ENCODE measurements at places on chromosomes 1 and 21. TPM values are rescaled to one million over a fixed set of nuclear protein-coding genes. Genes with fewer than 3 reads are reported as not detected.
A peak's percentile ranks its signal among the peaks of the same experiment; 100 is the strongest.

- no peak for DNase-seq
Observed at GRCh38 chr21:45764792-45765191, 121.3 kb downstream of the PCBP3 start.

GRCh38 chr1:168603501-168604110 lies 27.2 kb downstream of the XCL1 start:
- peak; percentile 27 for DNase-seq

DNA sequence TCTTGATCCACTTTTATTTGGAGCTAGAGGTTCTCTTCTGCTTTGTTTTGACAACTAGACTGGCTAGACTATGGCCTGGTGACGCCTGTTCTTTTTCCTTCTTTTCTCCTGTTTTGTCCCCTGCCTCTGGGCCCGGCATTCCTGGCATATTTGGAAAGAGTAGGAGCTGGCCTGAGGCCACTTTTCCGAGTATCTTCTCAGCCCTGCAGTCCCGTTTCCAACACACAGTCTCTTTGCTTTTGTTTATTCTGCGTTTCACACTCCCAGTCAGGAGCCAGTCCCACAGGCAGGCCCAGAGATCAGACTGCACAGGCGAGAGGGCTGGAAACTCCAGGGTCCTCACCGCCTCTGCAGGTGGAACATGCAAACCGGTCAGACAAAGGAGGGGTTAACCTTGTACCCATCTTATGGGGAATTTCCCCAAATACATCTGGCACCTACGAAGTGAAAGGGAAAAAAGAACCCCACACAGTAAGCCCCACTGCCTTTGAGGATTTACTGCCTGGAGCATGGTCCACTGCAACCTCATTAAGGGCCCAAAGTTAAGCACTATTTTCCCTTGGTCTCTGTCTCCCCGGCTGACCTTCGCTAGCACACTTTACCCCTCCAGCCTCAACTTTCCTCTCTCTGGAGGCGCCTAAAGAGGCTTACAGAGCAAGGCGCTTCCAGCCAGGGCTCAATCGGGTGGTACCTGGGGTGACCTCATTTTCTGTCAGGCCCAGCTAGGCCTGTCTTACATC lies 141.1 kb downstream of the TOMM20 start:
- DNase-seq, result peak; percentile 99

DNA sequence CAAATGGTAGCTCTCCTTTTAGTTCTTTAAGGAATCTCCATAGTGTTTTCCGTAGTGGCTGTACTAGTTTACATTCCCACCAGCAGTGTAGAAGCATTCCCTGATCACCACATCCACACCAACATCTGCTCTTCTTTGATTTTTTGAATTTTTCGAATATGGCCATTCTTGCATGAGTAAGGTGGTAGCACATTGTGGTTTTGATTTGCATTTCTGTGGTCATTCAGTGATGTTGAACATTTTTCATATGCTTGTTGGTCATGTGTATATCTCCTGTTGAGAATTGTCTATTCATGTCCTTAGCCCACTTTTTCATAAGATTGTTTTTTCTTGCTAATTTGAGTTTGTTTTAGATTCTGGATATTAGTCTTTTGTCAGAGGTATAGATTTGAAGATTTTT lies 84.6 kb upstream of the B3GALT2 start:
- DNase-seq, result no peak

DNA sequence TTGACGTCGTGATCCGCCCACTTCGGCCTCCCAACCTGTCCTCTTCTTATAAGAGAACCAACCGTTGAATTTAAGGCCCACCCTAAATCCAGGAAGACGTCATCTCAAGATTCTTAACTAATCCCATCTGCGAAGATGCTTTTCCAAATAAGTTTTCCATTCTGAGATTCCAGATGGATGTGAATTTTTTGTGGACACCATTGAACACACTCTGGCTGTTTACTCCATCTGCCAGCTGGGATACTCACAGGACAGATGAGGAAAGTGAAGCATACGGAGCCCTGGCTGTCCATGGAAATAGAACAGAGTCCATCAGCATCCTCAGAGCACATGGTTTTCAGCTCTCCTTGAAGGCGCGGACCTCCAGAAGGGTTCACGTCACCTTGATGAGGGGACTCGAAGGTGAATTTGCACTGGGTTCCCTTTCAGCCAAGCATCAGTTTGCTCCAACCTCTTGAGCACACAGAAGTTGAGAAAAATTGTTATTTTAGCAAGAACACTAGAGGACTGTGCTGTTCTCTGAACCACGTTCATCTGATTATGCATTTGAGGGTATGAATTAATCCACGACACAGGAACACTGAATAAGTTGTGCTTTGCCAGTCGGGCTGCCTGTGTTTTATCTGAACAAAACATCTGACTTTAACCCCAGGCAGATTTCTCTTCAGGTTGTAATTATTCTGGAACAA lies 68.6 kb downstream of the KAZN start:
- no peak for DNase-seq

- DNase-seq, result no peak
Observed at GRCh38 chr1:50354813-50355212, 68.4 kb downstream of the DMRTA2 start.

GRCh38 chr21:16588433-16588860 lies 858.7 kb downstream of the USP25 start:
- DNase-seq, result peak; percentile 93

GRCh38 chr1:27521336-27521831 lies 31.4 kb upstream of the WASF2 start:
- peak; percentile 57 for DNase-seq

The DYRK1A gene
- total RNA-seq, result 63.5 TPM

The TFF2 gene
- not detected for total RNA-seq

The SELL gene
- total RNA-seq, result 0.13 TPM
